ENCODE measurements at places on chromosomes 5 and 9.

GRCh38 chr9:126125177-126125576, 201.5 kb upstream of the MVB12B start:
- DNase-seq, result no peak

- no peak for DNase-seq
These were observed 1.2 kb upstream of the SLC1A3 start for GRCh38 chr5:36605241-36605640.

- DNase-seq, result no peak
These were observed 7.0 kb downstream of the PDLIM7 start for GRCh38 chr5:177490311-177490991.

GRCh38 chr9:125440411-125440810, 178.8 kb downstream of the GAPVD1 start:
- DNase-seq, result no peak

GRCh38 chr9:109172935-109173334, 5.9 kb upstream of the FRRS1L start:
- DNase-seq, result no peak

DNA sequence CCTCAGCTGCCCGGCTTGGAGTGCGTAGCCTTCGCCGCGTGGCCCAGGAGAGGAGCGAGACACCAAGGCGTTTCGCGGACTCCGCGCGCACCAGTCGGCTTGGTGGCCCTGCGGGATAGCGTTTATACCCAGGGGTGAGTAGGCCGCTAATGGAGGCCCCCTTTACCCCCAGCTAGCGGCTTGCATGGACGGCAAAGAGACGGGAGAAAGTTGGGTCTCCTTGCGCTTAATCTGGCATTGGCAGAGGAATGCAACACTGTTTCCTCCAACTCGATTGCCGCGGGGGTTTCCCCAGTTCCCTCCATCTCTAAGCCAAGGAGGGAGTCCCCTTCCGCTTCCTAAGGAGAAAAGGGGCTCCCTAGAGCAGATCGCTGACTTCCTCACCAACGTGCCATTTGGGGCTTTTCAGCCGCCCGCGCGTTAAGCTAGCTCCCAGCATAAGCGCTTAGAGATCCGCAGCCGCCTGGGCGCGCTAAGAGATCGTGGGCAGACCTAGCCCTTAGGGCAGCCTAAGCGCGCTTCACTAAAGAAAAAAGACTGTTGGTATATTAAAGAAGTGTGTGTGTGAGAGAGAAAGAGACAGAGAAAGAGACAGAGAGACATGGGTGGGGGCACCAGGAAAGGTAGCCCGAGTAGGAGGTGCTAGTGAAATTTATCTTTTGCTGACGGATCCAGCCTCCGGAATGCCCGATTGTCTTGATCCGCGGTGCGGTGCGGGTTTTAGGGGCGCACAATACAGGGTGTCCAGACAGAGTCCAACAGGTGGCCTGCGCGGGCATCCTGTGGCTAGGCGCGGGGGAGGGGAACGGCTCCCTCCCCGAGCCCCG, 597.9 kb upstream of the SGCD start:
- no peak for DNase-seq

- no peak for DNase-seq
These were observed 115.9 kb downstream of the TARS1 start for GRCh38 chr5:33556330-33557328.

GRCh38 chr5:55568654-55569512, 34.1 kb upstream of the PLPP1 start:
- no peak for DNase-seq

DNA sequence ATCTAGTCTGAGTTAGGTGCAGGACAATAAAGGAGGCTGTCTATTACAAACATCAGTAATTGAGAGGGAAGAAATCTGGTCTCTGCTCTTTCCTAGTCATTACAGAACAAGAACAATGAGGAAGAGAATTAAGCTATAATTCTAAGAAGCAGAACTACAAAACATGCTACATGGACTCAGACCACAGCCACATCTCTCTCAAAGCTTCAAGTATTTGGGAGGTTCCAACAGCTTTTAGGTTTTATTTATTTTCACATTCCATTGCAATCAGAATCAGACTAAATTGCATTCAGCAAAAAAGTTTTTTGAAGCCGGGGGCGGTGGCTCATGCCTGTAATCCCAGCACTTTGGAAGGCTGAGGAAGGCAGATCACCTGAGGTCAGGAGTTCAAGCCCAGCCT, 1.1 kb upstream of the GRPEL2 start:
- no peak for DNase-seq

- no peak for DNase-seq
These were observed 104.7 kb upstream of the CKMT2 start for GRCh38 chr5:81128416-81128815.

DNA sequence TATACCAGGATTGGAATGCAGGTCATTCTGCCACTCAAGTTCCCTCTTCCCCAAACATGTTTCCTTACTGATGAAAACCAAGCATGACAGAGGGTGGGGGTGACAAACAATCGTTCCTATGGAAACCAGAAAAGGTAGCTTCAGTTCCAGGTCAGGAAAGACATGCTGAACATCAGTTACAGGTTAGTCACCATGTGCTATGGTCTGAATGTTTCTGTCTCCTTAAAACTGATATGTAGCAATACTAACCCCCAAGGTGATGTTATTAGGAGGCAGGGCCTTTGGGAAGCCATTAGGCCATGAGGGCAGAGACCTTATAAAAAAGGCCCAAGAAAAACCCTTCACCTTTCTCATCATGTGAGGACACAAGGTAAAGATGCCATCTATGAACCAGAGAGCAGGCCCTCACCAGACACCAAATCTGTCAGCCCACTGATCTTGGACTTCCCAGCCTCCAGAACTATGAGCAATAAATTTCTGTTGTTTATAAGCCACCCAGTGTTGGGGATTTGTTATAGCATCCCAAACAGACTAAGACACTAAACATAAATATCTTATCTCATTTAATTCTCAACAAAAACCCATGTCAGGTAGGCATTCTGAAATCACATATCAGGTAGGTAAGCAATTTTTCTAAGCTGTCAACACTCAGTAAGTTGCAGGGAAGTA, 15.7 kb upstream of the SH3RF2 start:
- no peak for DNase-seq

- no peak for DNase-seq
These were observed 44.9 kb downstream of the SHB start for GRCh38 chr9:38024036-38024681.

GRCh38 chr5:135040333-135041144, 6.5 kb upstream of the PITX1 start:
- DNase-seq, result no peak

- DNase-seq, result no peak
These were observed 8.6 kb downstream of the VLDLR start for GRCh38 chr9:2630158-2630557.

GRCh38 chr9:128457207-128457606, 1.4 kb downstream of the ODF2 start:
- DNase-seq, result no peak

GRCh38 chr5:78527054-78527859, 121.3 kb downstream of the LHFPL2 start:
- no peak for DNase-seq

GRCh38 chr5:140259500-140259899, 43.4 kb downstream of the PFDN1 start:
- no peak for DNase-seq

DNA sequence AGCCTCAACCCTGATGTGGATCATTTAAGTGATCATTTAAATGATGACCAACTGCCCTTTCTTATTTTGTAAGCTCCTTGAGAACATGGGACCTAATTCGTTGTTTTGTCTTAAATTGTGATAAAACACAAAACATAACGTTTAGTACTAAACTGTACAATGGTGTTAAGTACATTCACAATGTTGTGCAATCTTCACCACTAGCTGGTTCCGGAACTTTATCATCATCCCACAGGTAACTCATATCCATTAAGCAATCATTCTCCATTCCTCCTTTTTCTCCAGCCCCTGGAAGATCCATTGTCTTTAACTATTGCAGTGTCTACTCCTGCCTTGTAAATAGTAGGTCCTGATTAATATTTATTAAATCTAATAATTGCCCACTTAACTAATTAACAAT, 460.5 kb upstream of the BRINP1 start:
- no peak for DNase-seq

DNA sequence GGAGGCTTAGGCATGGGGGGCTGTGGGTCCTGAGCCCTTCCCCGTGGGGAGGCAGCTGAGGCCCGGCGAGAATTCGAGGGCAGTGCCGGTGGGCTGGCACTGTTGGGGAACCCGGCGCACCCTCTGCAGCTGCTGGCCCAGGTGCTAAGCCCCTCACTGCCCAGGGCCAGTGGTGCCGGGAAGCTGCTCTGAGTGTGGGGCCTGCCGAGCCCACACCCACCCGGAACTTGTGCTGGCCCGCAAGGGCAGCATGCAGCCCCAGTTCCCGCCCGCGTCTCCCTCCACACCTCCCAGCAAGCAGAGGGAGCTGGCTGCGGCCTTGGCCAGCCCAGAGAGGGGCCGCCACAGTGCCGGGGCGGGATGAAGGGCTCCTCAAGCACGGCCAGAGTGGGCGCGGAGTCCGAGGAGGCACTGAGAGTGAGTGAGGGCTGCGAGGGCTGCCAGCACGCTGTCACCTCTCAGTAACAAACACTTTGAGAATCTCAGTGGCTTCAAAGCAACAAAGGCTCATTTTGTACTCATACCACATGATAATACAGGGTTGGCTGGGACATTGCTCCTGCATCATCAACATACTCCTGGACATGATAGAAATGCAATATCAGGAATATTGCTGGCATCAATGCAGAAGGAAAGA, 265.7 kb upstream of the ANKRD55 start:
- DNase-seq, result no peak

GRCh38 chr9:6632516-6633183, 12.9 kb downstream of the GLDC start:
- no peak for DNase-seq

GRCh38 chr5:35354751-35355150, 124.5 kb upstream of the PRLR start:
- DNase-seq, result no peak

DNA sequence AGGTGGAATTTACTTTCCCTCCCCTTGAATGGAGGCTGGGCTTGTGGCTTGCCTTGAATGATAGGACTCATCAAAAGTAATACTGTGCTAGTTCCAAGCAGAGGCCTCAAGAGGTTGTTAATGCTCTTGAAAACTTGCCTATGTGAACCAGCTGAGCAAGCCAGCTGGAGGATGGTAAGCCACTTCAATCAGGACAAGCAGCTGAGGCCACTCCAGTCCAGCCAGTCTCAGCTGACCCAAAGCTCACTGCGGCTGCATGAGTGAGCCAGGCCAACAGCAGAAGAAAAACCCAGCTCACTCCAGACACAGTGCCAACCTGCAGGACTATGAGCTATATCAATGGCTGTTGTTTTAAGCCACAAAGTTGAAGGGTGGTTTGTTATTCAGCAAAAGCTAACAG, 182.8 kb downstream of the MCTP1 start:
- no peak for DNase-seq

DNA sequence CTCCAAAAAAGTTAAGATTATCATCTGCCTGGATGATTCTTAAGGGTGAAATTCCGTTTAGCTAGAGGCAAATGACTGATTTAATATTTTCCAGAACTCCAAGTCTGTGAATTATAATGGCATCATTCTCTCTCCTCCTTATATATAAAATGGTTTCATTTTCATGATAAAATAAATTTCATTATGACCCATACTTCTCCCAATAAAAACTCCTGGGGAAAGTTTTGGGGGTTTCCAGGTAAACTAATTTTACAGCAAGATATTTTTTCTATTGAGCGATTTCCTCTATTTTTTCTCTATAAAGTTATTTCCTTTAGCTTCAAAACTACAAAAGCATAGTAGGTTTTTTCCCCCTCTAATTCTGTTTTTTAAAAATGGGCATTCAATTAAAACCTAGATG, 7.6 kb upstream of the OTULIN start:
- no peak for DNase-seq

DNA sequence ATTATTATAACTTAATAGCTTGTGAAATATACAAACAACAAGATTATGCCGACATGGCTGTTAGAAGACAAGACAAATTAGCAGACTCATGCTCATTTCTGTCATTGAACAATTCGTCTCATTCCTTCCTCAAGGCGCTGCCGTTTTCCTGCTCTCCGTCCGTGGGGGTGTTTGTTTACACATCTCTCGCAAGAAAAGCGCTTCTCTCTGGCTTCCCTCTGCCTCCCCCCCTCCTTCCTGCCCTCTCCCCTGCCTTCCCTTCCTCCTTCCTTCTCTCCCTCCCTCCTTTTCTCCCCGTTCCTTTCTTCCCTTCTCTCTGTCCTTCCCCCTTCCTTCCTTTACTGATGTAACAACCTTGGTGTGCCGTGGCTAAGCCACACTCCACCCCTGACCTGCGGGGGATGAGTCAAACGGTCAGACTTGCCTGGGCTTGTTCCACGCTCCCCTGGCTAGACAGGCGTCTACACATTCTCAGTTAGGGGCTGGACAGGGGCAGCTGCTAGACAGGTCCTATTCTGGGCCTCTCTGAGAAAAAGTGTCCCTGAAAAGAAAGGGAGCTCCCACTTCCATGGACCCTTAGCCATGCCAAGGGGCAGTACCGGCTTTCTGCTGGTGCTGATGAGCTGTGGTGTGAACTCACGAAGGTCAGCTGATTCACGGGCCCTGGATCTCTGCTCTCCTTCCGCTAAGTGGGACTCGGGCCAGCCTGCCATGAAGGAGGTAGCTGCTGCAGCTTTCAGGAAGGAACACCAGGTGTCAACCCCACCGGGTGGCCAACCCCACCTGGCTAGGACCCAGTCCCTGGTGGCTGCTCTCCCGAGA, 32.0 kb upstream of the SPTLC1 start:
- no peak for DNase-seq

- no peak for DNase-seq
These were observed 483.0 kb downstream of the SEMA5A start for GRCh38 chr5:9062873-9063272.

DNA sequence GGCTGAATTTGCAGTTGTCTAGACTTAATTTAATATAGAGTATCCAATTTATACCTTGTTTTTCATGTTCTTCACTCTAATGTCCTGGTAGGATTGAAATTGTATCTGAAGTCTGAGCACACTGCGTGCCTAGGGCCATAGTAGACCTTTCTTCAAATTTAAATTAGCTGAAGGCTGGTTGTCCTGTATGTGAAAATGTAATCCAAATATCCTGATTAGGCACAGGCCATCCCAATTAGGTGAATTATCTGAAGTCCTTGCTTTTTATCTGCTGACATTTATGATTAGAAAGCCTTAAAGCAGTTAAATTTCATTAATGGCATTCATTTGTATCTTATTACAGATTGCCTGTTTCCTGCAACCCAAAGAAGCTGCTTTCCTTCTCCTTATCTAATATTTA, 20.4 kb downstream of the CDC26 start:
- DNase-seq, result no peak

- no peak for DNase-seq
These were observed 56.0 kb upstream of the FAM174A start for GRCh38 chr5:100479079-100479688.

Data from stimulated activated CD8-positive, alpha-beta memory T cell treated with anti-CD3 and anti-CD28 coated beads, Interleukin-4, amount 100 ng/mL, for 4 hours (primary cell).